ENCODE measurements at places on chromosomes 7 and 10. TPM values are rescaled to one million over a fixed set of nuclear protein-coding genes. Genes with fewer than 3 reads are reported as not detected.

- no peak overlapping the region for H3K4me3 ChIP-seq
- peaks cover 17% of the 10 kb centered on the region for H3K4me1 ChIP-seq
- H3K27me3 ChIP-seq: no peaks in the 10 kb centered on the region
- no peaks in the 10 kb centered on the region for H3K36me3 ChIP-seq
These were observed 17.7 kb upstream of the GTPBP4 start for GRCh38 chr10:970311-971149.

GRCh38 chr7:50164559-50165170, 71.6 kb upstream of the ZPBP start:
- no peak overlapping the region for H3K4me3 ChIP-seq
- no peak overlapping the region for H3K27ac ChIP-seq
- no peaks in the 10 kb centered on the region for H3K4me1 ChIP-seq
- no peak for DNase-seq
- no peaks in the 10 kb centered on the region for H3K36me3 ChIP-seq

DNA sequence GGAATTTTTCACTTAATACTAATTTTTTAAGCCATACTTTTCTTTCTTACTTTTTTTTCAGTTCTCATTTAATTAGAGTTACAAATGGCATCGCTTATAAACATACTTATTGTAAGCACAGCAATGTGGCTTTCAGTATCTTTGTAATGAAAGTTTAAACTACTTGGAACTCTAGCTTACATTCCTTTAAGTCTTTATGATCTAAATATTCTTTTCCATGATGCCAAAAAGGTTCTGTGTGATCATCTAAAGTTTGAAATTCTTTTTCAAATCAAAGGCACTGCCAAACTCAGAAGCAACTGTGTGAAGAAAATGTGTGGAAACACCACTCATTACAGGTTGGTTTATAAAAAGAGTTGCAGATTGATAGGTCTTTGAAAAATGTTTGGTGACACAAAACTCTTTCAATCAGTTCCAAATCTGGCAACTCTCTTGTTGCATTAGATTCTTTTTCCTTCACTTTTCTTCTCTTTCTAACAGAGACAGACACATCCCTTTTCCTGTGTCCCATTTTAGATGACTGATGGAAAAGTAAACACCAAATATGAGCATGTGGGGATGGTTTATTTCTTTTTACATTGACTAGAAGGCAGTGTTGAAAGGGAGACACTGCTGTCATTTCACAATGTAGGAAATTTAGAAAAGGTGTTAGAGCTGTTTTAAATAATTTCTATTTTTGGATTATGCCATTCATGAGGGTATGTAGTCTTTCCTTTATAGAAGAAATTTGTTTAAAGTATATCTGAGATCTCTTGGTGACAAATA, 392.3 kb downstream of the SUGCT start:
- H3K27ac ChIP-seq: no peak overlapping the region
- no peaks in the 10 kb centered on the region for H3K4me1 ChIP-seq
- no peak overlapping the region for H3K4me3 ChIP-seq
- H3K27me3 ChIP-seq: no peaks in the 10 kb centered on the region
- no peak for DNase-seq

TMEM229A gene
- not detected for total RNA-seq

DNA sequence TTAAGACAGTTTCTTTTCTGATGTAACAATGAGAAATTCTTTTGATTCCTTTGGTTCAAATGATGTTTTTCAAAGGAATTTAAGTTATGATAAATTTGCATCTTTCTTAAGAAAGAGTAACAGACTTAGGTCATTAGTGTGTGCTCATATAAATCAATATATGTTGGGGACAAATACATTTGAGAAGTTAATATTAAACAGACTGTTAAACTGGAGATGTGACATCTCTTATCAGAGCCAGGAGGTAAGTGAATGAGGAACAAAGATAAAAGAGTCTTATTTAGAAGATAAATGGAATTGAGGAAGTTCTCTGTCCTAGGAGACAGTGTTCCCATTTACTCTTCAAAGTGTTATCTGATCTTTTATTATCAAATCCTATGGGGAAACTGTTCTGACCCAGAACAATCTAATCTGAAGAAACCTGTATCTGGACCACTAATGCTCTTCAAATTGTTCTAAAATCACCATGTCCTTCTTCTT, 104.8 kb upstream of the LAMB4 start:
- no peaks in the 10 kb centered on the region for H3K4me1 ChIP-seq
- no peak overlapping the region for H3K4me3 ChIP-seq
- no peaks in the 10 kb centered on the region for H3K36me3 ChIP-seq
- H3K27ac ChIP-seq: no peak overlapping the region

- H3K4me1 ChIP-seq: peaks cover 25% of the 10 kb centered on the region
- peak overlapping the region; percentile 45 for H3K27ac ChIP-seq
- no peaks in the 10 kb centered on the region for H3K27me3 ChIP-seq
- no peak overlapping the region for H3K4me3 ChIP-seq
- DNase-seq: no peak
These were observed 263.2 kb downstream of the DGKB start for GRCh38 chr7:14639329-14639728.

OR2A42 gene
- total RNA-seq: not detected

DNA sequence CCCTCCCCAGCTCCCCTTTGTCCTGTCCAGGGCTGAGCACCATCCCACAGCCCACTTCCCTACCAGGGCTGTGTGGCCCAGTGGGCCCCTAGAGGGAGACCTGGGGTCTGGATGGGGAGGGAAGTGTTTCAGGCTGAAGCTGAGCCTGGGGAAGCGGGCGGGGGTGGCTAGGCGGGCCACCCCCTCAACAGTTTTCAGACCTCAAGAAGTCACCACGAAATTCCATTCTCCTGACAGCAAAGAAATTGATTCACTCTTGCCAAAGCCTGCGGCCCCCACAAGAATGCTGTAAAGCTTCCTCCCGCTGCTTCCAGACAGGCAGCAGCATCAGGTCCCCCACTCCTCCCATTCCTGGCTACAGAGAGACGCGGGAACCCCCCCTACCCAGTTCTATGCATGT, 2.5 kb upstream of the LFNG start:
- no peak for DNase-seq
- H3K4me1 ChIP-seq: peaks cover 16% of the 10 kb centered on the region
- peaks cover 14% of the 10 kb centered on the region for H3K27me3 ChIP-seq
- H3K36me3 ChIP-seq: no peaks in the 10 kb centered on the region
- H3K4me3 ChIP-seq: no peak overlapping the region

GIMAP8 gene
- 4.3 TPM for total RNA-seq

DNA sequence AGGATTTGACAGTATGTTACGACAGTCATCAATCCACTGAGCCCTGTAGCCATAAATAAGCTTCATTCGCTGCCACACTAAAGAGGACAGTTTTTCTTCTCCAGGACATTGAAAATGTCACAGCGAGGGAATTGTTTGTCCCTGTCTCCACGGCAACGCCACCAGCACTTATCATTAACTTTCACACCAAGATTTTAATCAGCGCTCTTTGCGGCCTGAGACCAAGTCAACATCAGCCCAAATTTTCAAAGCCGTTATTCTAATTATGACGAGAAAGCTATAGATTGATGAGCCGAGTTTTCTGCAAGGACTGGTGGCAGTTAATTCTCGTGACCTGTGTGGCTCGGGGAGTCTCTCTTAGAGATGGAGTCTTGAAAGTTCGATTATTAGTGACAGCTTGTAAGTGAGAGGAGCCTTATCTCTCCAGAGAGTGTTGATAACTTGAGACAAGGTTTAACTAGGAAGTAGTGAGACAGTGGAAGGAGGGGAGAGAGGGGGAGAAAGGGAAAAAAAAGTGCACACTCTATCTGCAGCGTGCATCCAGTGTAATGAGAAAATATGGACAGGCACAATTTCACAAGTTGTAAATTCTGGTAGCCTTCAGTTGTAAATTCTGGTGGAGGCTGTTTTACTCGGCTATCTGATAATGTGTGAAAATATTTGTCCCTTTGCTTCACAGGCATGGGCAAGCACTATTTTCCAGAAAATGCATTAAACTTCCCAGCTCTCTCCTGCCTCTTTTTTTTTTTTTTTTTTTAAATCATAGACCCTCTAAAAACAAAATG, 473.3 kb downstream of the LRMDA start:
- H3K4me1 ChIP-seq: no peaks in the 10 kb centered on the region
- no peaks in the 10 kb centered on the region for H3K36me3 ChIP-seq
- no peaks in the 10 kb centered on the region for H3K27me3 ChIP-seq
- no peak for DNase-seq
- no peak overlapping the region for H3K27ac ChIP-seq

DNA sequence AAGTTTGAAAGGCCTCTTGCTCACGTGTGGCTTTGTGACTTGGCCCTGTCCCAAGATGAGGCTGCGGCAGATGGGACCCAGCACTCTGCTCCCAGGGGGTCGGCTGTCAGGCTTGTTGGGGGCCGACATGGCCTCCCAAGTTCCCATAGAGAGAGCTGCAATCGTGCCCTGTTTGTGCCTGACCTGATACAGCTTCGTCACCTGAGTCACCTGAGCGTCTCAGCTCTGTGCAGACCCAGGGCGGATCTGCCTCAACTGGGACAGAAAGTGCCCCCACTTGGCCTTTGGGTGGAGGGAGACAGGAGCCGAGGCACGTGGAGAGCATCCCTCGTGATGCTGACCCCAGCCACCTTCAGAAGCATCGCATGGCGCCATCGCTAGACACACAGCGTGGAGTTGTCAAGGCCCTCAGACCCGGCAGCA, 21.7 kb downstream of the PAPOLB start:
- DNase-seq: no peak
- H3K36me3 ChIP-seq: no peaks in the 10 kb centered on the region
- no peak overlapping the region for H3K4me3 ChIP-seq
- H3K4me1 ChIP-seq: no peaks in the 10 kb centered on the region
- no peaks in the 10 kb centered on the region for H3K27me3 ChIP-seq

HOXA11 gene
- 4.5 TPM for total RNA-seq

DNA sequence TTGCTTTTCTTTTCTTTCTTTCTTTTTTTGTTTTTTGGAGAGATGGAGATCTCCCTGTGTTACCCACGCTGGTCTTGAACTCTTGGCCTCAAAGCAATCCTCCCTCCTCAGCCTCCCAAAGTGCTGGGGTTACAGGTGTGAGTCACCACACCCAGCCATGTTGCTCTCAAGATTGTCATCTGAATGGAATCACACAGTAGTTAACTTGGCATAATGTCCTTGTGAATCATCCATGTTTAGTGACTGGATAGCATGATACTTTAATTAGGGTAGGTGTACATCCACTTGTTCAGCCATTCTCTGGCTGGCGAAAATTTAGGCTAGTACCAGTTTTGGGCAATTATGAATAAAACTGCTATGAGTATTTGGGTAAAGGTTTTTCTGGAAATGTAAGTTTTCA, 15.4 kb upstream of the GRB10 start:
- H3K4me1 ChIP-seq: peaks cover 4% of the 10 kb centered on the region
- DNase-seq: no peak
- peaks cover 4% of the 10 kb centered on the region for H3K27me3 ChIP-seq

DNA sequence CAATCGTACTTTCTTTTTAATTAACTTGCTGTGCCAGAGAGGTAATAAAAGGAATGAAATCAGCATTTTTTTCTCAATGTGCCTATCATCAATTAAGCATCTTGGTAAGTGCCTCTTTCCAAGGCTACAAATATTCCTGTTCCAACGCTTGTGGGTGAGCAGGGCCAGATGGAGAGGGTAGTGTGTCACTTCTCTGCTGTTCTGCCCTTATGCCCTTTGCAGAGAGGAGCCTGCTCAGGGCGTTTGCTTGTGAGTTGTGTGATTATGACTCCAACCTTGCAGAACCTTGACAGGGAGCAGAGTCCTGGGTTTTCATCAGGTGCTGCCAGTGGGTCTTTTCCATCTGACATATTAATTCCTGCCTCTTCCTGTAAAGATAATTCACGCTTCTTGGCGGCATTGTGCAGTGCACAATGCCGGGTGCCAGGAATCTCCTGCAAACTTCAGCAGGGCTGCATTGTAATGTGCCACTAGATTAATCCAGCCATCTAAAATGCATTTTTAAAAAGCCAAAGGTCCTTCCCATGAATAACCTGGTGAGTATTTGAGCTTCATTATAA, 234.4 kb downstream of the ARHGAP12 start:
- no peaks in the 10 kb centered on the region for H3K27me3 ChIP-seq
- H3K36me3 ChIP-seq: no peaks in the 10 kb centered on the region
- peaks cover 4% of the 10 kb centered on the region for H3K4me1 ChIP-seq
- no peak overlapping the region for H3K4me3 ChIP-seq

DNA sequence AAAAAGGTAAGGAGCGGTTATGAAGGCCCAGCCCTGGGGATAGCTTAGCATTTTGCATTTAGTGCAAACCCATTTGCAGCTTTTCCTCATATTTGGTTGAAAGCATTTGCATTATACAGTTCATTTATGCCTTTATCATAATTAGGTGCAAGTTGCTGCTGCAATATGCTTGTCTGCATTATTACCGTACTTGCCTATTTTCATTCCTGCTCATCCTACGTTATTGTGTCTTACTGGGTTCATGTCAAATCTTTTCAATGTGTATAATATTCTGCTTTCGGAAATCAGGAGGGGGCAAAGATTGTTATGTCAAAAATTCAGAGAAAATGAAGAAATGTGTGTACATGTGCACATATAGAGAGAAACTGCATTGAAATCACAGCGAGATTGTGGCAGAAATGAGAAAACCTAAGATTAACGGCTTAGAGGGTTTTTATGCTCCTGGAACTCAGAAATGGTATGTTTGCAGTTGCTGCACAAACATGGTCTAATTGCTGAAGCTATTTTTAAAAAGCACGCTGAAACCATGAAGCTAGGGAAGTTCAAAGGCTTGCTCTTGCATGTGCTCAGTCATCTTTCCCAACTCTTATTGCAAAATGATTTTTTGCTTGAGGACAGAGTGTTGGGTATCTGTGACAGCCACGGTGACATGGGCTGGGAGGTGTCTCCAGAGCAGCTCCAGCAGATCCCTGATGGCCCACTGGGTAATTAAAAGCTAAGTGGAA, 613.2 kb downstream of the SDK1 start:
- no peak overlapping the region for H3K27ac ChIP-seq
- H3K36me3 ChIP-seq: no peaks in the 10 kb centered on the region
- no peaks in the 10 kb centered on the region for H3K4me1 ChIP-seq
- H3K4me3 ChIP-seq: no peak overlapping the region

GRCh38 chr7:82816272-82816671, 346.4 kb downstream of the PCLO start:
- DNase-seq: no peak
- H3K27ac ChIP-seq: no peak overlapping the region
- H3K36me3 ChIP-seq: no peaks in the 10 kb centered on the region
- H3K4me1 ChIP-seq: no peaks in the 10 kb centered on the region
- no peaks in the 10 kb centered on the region for H3K27me3 ChIP-seq

DNA sequence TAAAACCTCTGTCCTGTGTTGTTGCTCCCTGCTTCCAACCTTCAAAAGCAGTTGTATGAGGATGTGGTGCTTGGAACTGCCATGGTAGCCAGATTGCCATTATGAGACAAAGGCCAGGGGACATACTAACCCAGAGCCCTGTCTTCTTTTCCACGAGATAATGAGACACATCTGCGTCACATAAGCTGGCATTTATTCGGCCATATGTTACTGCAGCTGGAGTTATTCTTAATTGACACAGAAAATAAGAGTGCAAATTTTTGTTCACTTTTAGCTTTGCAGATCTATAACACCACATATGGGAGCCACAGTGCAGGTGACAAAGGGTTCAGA, 15.5 kb upstream of the PDLIM1 start:
- H3K27ac ChIP-seq: no peak overlapping the region
- H3K27me3 ChIP-seq: no peaks in the 10 kb centered on the region
- H3K4me1 ChIP-seq: peaks cover 6% of the 10 kb centered on the region
- no peak for DNase-seq
